ENCODE measurements at places on chromosomes 3 and 15.

DNA sequence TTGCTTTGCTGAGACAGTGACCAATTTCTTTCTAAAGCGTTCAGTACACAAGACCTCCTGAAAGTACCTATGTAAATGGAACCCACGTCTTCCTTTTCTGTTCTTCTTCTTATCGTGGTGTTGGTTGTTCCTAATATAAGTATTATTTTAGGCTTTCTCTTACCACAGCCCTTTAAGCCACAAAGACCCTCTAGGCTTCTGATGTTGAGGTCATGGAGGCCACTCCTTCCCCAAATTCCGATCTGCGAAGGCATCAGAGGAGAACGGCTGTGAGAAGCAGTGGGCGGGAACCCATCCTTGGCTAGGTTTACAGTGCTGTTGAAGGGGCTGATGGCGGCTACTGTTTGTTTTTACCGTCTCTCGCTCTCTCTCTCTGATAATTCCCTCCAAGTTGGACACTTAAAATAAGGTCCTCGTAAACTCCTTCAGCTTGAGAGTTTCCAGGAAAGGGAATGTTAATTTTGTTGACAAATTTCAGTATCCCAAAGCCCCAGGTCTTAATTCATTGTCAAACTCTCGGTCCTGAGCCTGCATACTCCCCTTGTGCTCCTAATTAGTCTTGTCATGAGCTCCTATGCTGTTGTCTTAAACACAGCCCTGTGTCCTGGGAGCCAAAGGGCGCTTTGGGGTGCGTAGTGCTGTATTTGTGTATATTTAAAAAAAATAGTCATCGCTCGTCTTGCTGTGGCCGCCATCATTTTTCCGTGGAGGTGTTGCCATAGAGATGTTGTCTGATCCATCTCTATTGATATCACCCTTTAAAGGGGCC is 178.8 kb downstream of the OPA1 start:
- no peak for DNase-seq

DNA sequence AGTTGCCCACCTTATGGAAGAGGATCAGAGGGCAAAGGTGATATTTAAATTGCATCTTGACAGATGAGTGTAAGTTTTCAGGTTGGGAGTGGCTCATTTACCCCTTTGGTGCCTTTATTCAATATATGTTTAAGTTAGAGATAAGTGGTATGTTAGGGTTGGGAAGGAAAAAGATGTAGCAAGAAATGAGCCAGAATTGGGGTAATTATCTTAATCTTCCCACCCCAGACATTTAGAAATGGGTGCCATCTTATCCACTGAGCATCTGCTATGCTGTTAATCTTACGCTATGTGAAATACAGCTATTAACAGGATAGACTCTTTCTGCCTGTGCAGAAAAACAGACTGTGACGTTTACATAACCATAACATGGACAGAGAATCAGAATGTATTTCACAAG is 6.3 kb downstream of the CMTM7 start:
- DNase-seq = no peak

DNA sequence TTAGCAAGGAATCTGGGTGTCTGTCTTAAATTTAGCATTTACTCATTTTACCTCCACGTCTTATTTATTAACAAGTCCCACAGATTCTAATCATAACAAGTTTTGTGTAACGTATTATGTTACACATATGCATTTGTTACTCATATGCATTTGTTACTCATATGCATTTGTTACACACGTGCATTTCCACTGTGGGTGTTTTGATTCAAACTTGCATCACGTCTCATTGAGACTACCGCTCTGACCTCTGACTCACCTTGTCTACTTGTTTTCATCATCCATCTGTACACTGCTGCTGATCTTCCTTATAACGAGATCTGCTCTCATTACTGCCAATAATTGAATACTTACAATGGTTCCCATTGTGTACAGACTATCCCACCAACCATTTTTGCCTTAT is 1141.4 kb downstream of the TBL1XR1 start:
- DNase-seq = no peak

- no peak for DNase-seq
Measured at GRCh38 chr15:64146885-64147681, 4.4 kb upstream of the SNX22 start.
